ENCODE measurements at places on chromosomes 3 and 15.
A peak's percentile ranks its signal among the peaks of the same experiment; 100 is the strongest.

GRCh38 chr3:188362405-188362831 is 208.5 kb downstream of the LPP start:
- peak; percentile 81 for DNase-seq

GRCh38 chr3:23798456-23798855 is 7.3 kb upstream of the UBE2E1 start:
- no peak for DNase-seq

DNA sequence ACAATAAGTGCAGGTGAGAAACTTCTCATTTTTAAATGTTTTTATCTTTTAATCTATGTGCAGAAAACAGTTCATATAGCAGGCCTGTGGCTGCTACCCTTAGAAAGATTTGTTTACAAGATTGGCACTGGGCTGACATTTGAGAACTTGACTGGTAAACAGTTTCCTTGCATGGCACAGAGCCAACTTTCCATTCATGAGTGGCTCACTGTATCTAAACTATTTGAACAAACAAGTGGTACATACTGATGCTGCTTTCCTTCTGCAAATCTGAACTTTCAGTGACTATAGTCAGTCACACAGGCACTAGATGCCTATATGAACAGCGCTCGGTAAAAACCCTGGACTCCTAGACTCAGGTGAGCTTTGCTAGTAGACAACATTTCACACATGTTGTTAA is 6.3 kb upstream of the GTPBP8 start:
- DNase-seq = no peak

GRCh38 chr3:127791221-127791913 is 30.9 kb downstream of the MGLL start:
- peak; percentile 82 for DNase-seq

DNA sequence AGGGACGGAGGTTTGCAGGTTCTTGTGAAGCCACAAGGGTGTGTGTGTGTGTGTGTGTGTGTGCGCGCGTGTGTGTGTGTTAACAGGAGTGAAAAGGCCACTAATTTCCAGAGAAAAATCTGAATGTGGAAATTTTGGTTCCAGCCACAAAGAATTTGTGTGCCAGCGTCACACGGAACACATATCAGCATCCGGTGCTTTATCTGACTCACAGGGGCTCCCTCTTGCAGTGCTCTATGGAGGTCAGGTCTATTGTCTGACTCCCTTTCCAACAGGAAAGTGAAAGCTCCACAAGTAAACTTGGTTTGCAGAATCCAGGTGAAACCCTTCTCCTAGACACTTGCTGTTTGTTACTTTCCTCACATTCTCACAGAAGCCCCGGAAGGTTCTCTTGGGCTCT is 6.2 kb downstream of the CLDN11 start:
- DNase-seq = no peak

- no peak for DNase-seq
These were observed 5.1 kb downstream of the GPR176 start for GRCh38 chr15:39914977-39915376.

DNA sequence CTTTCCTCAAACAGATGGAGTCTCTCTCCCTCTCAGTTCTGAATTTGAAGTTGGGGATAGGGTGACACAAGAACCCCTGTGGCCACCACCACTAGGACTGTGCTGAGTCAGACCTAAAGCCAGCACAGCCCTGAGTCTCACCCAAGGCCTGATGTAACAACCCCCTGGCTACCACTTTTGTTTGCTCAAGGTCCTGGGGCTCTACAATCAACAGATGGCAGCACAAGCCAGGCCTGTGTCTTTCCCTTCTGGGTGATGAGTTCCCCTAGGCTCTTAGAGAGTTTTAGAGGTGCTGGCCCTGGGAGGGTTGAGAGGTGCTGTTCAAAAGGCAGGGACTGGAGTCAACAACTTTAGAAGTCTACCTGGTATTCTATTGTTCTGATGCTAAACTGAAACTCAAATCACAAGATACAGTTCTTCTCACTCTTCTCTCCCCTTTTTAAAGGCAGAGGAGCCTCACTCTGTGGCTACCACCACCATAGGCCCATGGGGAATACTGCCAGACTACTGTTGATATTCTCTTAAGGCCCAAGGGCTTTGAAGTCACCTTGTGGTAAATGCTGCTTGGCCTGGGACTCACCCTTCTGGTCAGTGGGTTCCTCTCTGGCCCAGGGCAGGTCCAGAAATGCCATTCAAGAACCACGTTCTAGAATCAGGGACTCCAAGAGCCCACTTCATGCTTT is 6.5 kb downstream of the OR5K4 start:
- DNase-seq = peak; percentile 1

- DNase-seq = no peak
These were observed 67.7 kb downstream of the CERS3 start for GRCh38 chr15:100461049-100461448.

- DNase-seq = no peak
These were observed 291.6 kb upstream of the CBLB start for GRCh38 chr3:106160396-106160795.

- DNase-seq = no peak
These were observed 17.9 kb upstream of the ABI3BP start for GRCh38 chr3:101011136-101011535.

DNA sequence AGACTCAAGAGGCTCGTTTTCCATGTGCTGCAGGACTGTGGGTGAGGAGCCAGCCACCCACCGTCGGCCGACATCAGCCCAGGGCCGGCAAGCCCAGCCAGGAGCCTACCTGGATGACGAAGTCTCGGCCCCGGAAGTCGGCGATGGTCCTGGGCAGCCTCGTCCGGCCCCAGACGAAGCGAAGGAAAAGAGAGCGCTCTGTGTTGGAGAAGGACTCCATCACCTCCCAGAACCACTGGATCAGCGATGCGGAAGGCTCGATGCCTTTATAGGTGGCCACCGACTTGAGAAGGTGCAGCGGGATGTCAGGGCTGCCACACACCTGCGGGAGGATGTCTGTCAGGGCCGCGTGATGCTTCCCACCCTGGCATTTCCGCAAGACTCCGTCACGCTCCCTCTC is 13.8 kb upstream of the OCA2 start:
- no peak for DNase-seq

DNA sequence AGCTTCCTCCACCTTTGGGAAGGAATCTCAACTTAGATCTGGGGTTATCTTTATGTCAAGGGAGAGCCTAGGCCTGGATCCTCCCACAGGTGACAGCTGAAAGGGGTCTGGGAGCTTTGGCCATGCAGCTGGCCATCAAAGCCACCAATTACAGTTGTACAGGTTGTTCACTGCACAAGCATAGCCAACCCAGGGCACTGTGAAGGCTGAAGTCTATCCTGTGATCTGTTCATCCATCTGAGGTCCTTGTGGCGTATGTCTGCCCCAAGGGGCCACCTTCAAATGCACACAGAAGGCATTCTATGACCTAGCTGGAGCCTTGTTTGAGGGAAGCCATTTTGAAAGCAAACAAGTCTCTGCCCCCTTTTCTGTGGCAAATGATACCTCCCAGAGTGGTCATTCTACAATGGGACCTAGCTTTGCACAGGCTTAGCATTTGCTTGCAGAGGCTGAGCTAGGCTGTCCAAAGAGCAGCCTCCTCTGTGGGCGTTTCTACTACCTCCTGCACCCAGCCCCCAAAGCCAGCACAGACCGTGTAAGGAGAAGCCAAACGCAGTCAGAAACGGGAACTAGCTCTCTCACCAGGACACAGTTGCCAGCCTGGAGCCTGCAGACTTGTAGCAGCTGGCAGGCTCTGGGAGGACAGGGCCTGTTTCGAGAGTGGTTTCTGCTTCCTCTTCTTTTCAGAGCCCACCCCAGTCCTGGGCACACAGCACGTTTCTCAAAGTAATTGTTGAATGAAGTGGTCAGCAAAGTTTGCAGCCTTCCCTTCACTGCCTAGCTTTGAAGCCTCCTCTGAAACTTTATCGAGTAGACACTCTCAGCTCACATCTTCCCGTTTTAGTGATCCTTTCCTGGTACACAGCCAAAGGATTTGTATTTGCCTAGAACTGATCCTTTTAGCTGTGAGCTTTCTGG is 157.3 kb upstream of the SMAD3 start:
- DNase-seq = no peak

GRCh38 chr15:33048255-33048654 is 146.3 kb downstream of the FMN1 start:
- no peak for DNase-seq

DNA sequence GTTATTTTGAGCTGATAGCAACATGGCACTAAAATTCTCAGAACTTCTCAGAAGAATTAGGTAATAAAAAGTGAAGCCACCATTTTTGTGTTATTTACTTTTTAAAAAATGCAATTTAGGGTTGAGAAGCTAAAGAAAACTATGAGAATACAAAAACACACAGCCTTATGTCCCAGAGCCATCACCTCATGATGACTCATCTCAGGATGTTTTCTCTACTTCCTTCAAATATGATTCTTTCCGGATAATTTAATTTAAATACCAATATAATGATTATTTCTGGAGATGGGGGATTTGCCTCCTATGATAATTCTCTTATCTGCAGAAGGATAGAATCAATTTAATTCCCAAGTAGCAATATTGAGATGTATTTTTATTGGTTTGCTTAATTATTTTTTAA is 105.6 kb upstream of the BFSP2 start:
- no peak for DNase-seq

DNA sequence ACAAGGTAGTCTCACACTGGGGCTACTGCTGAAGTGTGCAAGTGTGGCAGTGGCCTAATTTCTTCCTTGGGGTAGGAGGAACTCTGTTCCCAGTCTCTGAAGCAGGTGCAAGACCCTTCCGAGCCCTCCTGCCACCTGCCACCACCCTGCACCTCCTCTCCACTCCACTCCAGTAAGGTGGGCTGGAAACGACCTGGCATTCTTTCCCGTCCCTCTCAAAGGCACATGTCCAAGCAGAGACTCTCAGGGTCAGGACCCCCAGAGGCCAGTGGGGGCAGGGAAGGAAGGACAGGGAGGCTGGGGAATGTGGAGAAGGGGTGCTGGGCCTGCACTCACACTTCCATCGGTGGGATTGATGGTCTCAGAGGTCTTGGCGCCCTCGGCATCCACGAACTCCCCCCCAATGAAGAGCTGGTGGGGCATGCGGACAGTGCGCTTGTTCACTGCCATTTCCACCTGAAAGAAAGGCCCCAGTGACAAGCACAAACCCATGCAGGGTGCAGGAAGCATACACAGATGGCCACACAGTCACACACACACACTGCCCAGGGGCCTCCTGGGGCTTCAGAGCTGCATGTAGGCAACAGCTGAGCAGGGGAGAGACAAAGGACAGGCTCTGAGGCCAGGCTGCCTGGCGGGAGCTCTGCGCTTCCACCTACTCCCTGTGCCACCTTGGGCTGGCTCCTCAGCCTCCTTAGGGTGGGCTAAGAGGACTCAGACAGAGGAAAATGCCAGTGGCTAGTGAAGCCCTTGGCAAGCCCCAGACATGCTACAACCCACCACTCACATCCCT is 43.8 kb downstream of the ALDH1L1 start:
- DNase-seq = no peak

DNA sequence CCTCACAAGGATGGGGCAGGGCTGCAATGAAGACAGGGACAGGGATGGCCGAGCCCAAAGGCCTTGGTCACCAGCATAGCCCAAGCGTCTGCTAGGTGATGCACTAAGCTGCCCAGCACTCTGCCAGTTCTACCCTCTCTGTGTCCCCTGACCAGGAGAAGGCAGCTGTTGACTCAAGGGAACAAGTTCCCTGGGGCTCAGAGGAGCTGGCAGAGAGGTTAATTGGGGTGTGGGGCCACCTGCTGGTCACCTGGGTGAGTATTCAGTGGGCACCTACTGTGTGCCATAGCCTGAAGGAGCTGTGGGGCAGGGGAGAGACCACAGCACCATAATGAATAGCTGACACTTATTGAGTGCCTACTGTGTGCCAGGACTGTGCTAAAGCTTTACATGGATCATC is 22.0 kb upstream of the DOCK3 start:
- no peak for DNase-seq

GRCh38 chr3:146634346-146634745 is 29.2 kb upstream of the PLSCR5 start:
- DNase-seq = no peak

GRCh38 chr3:152780553-152780952 is 54.4 kb upstream of the P2RY1 start:
- peak; percentile 17 for DNase-seq

DNA sequence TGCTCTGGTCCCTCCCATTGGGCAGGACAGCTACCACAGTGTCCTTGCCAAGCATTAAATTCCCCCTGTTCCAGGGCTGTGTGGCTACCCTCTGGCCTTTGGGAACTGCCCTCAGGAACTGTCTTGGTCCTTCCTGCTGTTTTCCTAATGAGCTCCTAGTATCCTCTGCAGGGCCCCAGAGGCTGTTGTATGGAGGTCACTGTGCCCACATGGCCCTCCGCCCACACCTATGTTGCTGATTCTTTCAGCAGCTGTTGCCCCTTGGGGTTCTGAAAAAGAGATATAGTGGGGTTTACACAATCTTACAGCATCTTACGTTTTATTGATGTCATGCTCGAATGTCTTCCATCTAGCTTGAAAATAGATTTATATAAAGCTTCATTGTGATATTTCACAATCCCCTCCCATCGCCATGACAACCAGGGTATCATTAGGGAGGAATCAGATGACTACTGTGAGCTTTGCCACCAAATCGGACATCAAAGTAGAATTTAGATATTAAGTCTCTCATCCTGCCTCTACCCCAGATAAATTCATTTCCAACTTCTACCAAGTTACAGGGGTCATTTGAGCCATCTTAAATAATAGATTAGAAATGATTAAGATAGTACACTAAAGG is 97.1 kb upstream of the NR2E3 start:
- no peak for DNase-seq

- DNase-seq = peak; percentile 99
These were observed 510.1 kb upstream of the CFAP20DC start for GRCh38 chr3:59559721-59560435.

DNA sequence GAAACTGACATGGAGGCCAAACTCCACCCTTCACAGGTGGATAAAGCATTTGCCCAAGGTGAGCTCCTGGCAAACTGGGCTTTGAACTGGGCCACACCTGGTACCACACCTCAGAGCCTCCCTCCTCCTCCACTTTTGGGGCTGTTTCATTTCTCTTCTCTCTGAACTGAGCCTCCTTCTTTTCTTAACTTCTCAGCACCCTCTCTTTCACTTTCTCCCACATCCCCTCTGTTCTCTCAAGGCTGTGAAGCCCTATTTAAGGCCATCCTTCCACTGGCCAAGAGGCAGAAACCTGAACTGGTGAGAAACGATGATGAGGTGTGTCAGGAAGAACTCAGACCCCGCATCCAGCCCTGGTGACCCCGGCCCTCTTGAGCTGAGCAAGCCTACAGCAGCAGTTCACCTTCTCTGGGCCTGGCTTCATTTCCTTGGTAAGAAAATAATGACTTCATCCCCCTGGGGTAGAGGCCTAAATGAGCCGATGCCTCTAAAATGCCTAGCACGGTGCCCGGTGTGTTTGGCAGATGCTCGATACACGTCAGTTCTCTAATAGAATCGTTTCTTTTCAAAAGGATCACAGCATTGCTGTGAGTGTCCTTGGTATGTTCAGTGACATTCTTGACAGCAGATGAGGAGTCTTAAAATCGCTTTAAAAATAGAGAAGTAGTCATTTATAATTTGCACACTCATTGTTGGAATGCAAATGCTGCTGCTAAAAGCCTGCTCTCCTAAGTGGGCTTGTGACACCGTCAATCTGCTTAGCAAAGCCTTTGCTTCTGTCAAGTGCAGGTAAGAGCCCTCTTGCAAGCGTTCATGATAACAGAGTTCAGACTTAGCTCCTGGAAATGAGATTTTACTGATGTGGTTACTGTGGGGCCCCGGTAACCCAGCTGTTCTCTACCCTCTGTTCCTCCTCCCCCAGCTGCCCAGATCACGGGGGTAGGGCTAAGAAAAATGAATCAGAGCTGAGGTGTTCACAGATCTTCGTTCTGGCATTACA is 97.7 kb upstream of the ATP2B2 start:
- DNase-seq = no peak

- no peak for DNase-seq
These were observed 517 bp downstream of the TMA7 start for GRCh38 chr3:48440590-48440958.

GRCh38 chr3:176032043-176032442 is 1165.2 kb downstream of the TBL1XR1 start:
- peak; percentile 67 for DNase-seq

Measured in HCEC 1CT (cell line).